ENCODE measurements at places on chromosomes 12 and 14. TPM values are rescaled to one million over a fixed set of nuclear protein-coding genes. Genes with fewer than 3 reads are reported as not detected.

DNA sequence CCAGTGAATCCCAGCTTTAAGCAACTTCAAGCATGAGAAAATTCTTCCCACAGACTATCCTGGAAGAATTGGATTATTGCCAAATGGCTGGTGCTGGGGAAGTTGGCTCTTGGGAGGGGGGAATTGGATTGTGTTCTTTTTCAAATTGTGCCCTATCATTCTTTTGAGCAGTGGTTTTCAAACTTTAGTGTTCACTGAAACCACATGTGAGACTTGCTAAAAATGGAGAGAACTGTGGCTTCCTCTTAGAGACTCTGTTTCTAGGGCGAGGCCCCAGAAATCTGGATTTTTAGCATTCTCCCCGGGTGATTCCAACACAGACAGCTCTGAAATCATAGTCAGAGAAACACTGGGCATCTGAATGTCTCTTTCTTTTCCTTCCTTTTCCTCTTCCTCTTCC lies 14.3 kb upstream of the OTUB2 start:
- H3K4me1 ChIP-seq: peaks cover 20% of the 10 kb centered on the region
- H3K4me3 ChIP-seq: no peak overlapping the region
- H3K27me3 ChIP-seq: peaks cover 6% of the 10 kb centered on the region
- peak; percentile 58 for DNase-seq
- no peak overlapping the region for H3K27ac ChIP-seq

SHMT2 gene
- total RNA-seq: 349 TPM

DNA sequence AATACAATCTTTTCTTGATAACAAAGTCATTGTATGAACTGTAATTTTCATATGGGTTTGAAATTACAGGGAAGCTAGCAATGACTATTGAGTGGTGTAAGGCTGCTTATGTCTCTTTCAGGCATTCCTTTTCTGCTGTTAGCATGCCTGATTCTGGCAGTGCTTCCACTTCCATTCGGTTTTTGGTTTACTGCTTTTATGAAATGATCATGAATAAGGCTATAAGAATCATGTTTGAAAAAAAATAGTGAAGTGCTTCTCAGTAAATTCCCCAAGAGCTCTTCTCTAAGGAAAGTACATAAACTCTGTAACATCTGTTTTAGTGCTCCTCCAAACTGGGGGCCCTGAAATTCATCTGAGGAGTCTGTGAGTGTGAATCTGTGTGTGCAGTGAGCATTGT lies 434.0 kb upstream of the RGS6 start:
- no peak overlapping the region for H3K4me3 ChIP-seq
- no peaks in the 10 kb centered on the region for H3K4me1 ChIP-seq
- no peaks in the 10 kb centered on the region for H3K36me3 ChIP-seq
- H3K27me3 ChIP-seq: no peaks in the 10 kb centered on the region
- H3K27ac ChIP-seq: no peak overlapping the region
- no peak for DNase-seq

- no peak overlapping the region for H3K27ac ChIP-seq
- no peaks in the 10 kb centered on the region for H3K27me3 ChIP-seq
- no peak for DNase-seq
- no peaks in the 10 kb centered on the region for H3K36me3 ChIP-seq
These were observed 139.0 kb downstream of the DPF3 start for GRCh38 chr14:72754949-72755348.

DNA sequence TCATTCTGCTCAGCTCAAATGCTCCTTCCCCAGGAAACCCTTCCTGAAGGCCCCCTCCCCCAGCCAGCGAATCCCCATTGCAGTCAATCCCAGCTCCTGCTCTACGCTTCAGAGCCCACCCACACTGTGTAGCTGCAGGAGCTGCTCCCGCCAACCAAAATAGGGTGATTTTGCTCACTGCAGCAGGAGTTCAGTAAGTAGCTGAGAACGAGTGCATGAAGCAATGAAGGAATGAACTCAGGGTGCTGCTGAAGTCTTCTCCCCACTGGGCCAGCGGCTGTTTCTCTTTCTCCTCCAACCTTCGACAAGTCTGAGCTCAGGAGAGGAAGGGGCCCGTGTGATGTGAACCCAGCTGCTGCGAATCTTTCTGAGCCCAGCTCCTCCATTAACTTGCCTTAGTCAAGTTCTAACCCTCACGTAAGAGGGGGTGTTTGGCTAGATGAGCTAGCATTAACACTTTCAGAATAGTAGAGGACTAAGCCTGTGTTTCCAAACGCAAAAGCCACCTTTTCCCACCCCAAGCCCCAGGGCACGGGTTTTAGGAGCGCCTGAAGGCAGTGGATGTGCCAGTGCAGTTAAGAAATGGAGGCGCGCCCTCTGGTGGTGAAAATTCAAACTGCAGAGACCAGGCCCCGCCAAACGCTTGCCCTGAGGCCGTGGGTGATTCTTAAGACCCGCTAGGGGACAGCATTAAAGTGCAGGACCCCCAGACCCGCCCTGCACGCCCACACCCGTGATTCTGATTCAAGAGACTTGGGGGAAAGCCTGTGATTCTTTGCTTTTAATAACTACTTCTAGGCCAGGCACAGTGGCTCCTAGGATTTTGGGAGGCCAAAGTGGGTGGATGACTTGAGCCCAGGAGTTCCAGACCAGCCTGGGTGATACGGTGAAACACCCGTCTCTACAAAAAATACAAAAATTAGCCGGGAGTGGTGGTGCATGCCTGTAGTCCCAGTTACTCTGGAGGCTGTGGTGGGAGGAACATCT lies 11.9 kb upstream of the SERPINA4 start:
- no peak overlapping the region for H3K4me3 ChIP-seq
- no peak overlapping the region for H3K27ac ChIP-seq
- no peaks in the 10 kb centered on the region for H3K4me1 ChIP-seq
- peaks cover 2% of the 10 kb centered on the region for H3K27me3 ChIP-seq
- no peak for DNase-seq

IRF9 gene
- 68.6 TPM for total RNA-seq

GRCh38 chr14:75069121-75069810 lies at the start of gene ZC2HC1C:
Gene ZC2HC1C (plus strand): TSS chr14:75069641. CDS start chr14:75070574, 933 bp downstream.
- H3K4me3 ChIP-seq: peak within 1 kb of the TSS; percentile 62
- peak within 1 kb of the TSS; percentile 38 for H3K27ac ChIP-seq
- no peaks in the 10 kb centered on the region for H3K27me3 ChIP-seq
- H3K4me1 ChIP-seq: peaks cover 7% of the 10 kb centered on the region
- peak; percentile 33 for DNase-seq
- no peaks in the 10 kb centered on the region for H3K36me3 ChIP-seq

CLEC14A gene
- not detected for total RNA-seq

DNA sequence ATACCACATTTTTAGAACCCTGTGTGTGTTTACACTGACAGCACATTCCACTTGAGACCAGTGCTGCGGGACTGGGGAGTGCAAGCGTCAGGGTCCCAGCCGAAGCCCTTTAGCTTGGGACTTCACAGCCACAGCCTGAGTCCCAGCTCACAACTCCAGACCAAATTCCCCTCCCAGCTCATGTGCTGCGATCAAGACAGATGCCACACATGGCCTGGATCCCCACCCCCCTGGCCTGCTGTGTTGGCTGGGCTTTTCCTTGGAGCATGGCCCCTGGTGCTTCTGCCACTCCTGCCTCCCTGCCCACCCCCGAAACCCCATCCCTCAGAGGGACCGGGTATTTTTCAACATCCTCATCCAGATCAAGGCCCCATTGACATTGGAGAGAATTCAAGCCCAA lies 63.7 kb downstream of the WDR20 start:
- no peak overlapping the region for H3K27ac ChIP-seq
- no peak for DNase-seq
- H3K36me3 ChIP-seq: peaks cover 4% of the 10 kb centered on the region
- H3K4me1 ChIP-seq: peaks cover 29% of the 10 kb centered on the region
- no peaks in the 10 kb centered on the region for H3K27me3 ChIP-seq

DNA sequence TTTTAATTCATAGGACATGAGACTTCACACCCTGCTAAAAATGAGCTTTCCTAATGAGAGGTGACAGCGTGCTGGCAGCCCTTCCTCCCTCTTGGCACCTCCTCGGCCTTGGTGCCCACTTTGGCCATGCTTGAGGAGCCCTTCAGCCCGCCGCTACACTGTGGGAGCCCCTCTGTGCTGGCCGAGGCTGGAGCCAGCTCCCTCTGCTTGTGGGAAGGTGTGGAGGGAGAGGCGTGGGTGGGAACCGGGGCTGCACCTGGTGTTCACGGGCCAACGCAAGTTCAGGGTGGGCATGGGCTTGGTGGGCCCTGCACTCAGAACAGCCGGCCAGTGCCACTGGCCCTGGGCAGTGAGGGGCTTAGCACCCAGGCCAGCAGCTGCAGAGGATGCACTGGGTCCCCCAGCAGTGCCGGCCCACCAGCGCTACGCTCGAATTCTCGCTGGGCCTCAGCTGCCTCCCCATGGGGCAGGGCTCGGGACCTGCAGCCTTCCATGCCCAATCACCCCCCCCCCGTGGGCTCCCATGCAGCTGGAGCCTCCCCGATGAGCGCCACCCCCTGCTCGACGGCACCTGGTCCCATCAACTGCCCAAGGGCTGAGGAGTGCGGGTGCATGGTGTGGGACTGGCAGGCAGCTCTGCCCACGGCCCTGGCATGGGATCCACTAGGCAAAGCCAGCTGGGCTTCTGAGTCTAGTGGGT lies 22.7 kb upstream of the B4GALNT1 start:
- H3K27ac ChIP-seq: no peak overlapping the region
- no peaks in the 10 kb centered on the region for H3K36me3 ChIP-seq
- no peaks in the 10 kb centered on the region for H3K27me3 ChIP-seq

RNASE3 gene
- total RNA-seq: not detected

GRCh38 chr12:124509676-124510300 lies 57.6 kb downstream of the NCOR2 start:
- no peak for DNase-seq
- no peaks in the 10 kb centered on the region for H3K27me3 ChIP-seq
- H3K4me3 ChIP-seq: no peak overlapping the region
- no peak overlapping the region for H3K27ac ChIP-seq
- no peaks in the 10 kb centered on the region for H3K4me1 ChIP-seq

RPGRIP1 gene
- total RNA-seq: not detected

DNA sequence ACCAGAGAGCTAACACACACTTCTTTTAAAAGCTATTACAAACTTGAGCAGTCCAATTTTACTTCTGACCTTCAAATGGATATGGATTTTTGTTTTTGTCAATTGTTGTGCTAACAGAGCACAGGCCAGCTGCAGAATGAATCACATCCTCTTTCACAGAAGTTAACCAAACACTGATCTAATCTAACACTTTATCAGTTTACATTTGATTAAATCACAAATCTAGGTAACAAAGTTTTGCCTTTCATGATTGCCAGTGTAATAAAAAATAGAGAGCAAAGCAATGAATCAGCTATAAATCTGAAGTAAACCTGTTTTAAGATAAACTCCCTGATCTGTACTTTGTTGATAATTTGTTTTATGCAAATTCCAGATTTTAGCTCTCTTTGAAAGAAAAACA lies 273.1 kb upstream of the RGS6 start:
- H3K27me3 ChIP-seq: no peaks in the 10 kb centered on the region
- no peak overlapping the region for H3K4me3 ChIP-seq
- no peaks in the 10 kb centered on the region for H3K4me1 ChIP-seq

DNA sequence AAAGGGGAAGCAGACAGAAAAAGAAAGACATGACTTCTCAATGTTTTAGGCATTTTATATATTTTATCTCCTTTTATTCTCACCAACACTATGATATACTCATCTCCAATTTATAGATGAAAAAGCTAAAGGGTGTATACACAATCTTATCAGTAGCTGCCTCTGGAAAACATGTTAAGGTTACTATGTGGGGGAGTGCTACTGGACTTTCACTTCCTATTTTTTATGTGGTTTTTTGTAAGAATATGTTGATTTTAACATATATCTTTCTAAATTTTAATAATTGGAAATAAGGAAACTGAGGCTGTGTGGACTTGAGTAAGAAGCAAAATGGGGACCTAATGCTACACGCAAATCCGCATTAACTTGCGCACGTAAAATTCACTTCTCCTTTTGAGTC lies 99.6 kb upstream of the PDE3A start:
- H3K27ac ChIP-seq: no peak overlapping the region
- H3K36me3 ChIP-seq: no peaks in the 10 kb centered on the region
- no peak for DNase-seq
- H3K4me1 ChIP-seq: no peaks in the 10 kb centered on the region
- no peaks in the 10 kb centered on the region for H3K27me3 ChIP-seq

GRCh38 chr12:16424531-16424930 lies 77.1 kb downstream of the MGST1 start:
- no peak for DNase-seq
- H3K27me3 ChIP-seq: no peaks in the 10 kb centered on the region
- no peak overlapping the region for H3K4me3 ChIP-seq
- H3K27ac ChIP-seq: no peak overlapping the region

KLRB1 gene
- total RNA-seq: 7.6 TPM

- no peak for DNase-seq
- no peak overlapping the region for H3K27ac ChIP-seq
- no peak overlapping the region for H3K4me3 ChIP-seq
- H3K36me3 ChIP-seq: no peaks in the 10 kb centered on the region
These were observed 10.5 kb downstream of the MMP14 start for GRCh38 chr14:22846811-22847307.

DNA sequence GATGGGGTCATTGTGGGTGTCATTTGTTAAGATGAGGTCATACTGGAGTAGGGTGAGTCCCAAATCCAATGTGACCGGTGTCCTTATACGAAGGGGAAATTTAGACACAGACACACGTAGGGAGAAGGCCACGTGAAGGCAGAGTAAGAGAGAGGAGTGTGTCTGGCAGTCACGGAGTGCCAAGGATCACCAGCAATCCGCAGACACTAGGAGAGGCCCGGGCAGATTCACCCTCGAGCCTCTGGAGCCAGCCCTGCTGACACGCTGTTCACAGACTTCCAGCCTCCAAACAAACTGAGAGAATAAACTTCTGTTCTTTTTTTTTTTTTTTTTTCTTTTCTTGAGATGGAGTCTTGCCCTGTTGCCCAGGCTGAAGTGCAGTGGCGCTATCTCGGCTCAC lies 24.9 kb downstream of the BRI3BP start:
- no peaks in the 10 kb centered on the region for H3K4me1 ChIP-seq
- DNase-seq: no peak
- no peaks in the 10 kb centered on the region for H3K36me3 ChIP-seq
- H3K4me3 ChIP-seq: no peak overlapping the region
- no peaks in the 10 kb centered on the region for H3K27me3 ChIP-seq

GRIN2B gene
- total RNA-seq: not detected

- H3K36me3 ChIP-seq: no peaks in the 10 kb centered on the region
- H3K27ac ChIP-seq: no peak overlapping the region
- no peaks in the 10 kb centered on the region for H3K27me3 ChIP-seq
- DNase-seq: no peak
These were observed 9.6 kb downstream of the RIOX1 start for GRCh38 chr14:73500360-73500759.

DNA sequence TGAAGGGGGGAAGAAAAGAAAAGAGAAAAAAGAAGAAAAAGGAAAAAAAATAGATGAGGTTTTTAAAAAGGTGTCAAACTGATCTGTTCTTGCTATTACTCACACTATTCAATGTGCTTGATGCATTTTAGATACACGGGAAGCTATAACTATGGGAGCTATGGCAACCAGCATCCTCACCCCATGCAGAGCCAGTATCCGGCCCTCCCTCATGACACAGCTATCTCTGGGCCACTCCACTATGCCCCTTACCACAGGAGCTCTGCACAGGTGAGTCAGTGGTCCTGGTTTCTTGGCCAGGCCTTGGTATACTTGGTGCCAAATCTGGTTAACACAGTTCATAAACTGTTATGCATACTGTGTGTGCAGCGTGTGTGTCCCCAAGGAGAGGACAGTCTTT lies 24.0 kb upstream of the RIC8B start:
- H3K36me3 ChIP-seq: no peaks in the 10 kb centered on the region
- no peak overlapping the region for H3K27ac ChIP-seq
- H3K4me3 ChIP-seq: no peak overlapping the region
- no peaks in the 10 kb centered on the region for H3K27me3 ChIP-seq
- DNase-seq: no peak
- H3K4me1 ChIP-seq: peaks cover 51% of the 10 kb centered on the region

ANKRD33 gene
- not detected for total RNA-seq

GLIPR1L1 gene
- not detected for total RNA-seq

CD4 gene
- 1.8 TPM for total RNA-seq
